ENCODE measurements at places on chromosomes 2 and 18.

GRCh38 chr2:65453916-65454315 is 21.5 kb upstream of the SPRED2 start:
- DNase-seq, result no peak

- peak; percentile 45 for DNase-seq
Measured at GRCh38 chr2:235551965-235552364, 58.1 kb downstream of the AGAP1 start.

- DNase-seq, result no peak
Measured at GRCh38 chr18:46809145-46809544, 52.3 kb upstream of the ST8SIA5 start.

DNA sequence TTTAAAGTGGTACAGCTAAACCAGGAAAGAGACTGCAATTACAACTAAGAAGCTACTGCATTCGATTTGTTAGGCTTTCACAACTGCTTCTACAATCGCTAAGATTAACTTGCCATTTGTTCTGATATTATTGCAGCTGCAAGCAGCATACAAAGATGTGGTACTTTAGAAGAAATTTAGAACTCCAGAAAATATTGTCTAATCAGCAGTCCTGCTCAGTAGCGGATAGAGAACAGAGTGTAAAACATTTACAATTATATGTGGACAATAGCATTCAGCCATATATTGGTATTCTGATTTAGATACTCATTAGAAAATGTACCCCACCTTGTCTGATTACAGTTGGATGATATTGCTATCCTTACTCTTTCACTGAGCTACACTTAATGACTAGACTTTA is 265.3 kb downstream of the DCC start:
- DNase-seq, result no peak

DNA sequence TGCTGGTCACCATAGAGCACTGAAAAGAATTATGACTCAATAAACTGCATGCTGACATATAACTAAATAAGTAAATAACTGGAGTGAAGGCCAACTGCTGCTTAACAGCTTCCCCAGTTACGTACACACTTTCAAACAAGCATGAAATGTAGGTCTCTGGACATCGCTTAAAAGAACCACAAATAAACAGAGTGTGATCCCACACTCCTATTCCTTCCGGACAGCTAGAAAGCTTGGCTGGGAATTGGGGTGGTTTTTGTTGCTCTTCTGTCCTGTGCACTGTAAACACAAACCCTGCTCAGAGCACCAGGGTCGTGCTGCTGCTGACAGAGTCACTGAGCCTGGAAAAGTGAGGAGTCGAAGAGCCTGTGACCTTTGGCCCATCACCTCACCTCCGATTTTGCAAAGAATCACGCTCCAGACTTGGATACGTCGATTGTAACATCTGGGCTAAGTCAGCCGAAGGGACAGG is 162.7 kb upstream of the NT5C1B start:
- DNase-seq, result peak; percentile 75

DNA sequence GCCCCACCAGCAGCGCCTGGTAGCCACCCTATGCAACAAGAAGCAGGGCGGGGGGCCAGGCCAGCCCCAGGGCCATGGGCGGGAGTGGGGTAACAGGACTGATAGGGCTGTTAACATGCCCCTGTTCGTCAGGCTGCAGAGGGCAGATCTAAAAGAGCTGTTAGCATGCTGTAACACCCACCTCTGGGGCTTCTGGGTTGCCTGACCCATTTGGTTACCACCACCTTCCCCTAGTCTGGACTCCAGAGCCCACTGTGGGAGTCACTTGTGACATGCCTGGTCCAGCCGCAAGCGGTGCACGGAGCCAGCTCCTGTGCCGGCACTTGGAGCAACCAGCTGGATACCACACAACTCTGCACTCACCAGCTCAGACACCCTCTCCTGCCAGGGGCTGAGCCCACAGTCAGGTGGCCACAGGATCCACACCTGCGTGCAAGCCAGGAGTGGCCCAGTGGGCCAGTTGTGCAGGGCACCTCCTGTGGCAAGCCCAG is 2.1 kb downstream of the METTL8 start:
- DNase-seq, result no peak

All from smooth muscle cell of the brain vasculature (primary cell).